ENCODE measurements at places on chromosomes 13 and 19.

GRCh38 chr19:51712461-51713081 is 11.2 kb downstream of the HAS1 start:
- DNase-seq: peak; percentile 62

- DNase-seq: no peak
These were observed 527 bp downstream of the PODNL1 start for GRCh38 chr19:13937479-13938300.

DNA sequence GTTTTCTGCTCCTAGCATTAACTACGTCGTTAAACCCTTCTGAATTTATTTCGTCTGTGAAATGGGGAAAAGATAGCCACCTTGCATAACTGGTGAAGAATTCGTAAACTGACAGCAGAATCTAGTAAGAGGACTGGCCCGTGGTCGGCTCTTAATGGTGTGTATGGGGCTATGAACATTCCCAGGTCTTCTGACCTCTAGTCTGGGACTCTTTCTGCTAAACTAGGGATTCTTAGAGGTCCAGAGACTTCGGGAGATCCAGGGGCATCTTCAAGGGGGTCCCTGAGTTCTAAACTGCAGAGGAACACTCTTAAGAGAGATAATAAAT is 231.1 kb upstream of the SERP2 start:
- no peak for DNase-seq

DNA sequence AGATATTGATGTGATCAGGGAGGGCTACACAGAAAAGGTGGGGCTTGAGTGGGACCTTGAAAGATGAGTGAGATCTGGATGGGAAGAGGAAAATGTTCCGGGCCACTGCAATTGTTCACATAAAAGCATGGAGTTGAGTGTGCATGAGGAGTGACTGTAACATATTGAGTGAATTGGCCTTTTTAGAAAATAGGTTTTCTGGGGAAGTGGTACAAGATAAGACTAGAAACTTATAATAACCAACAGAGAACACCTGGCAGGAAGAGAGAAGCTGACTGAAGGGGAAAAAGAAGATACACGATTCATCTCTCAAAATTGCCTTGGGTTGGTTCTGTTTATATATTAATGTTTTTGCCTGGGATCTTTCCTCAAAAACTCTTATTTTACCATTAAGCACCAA is 32.2 kb downstream of the SLC10A2 start:
- DNase-seq: no peak

DNA sequence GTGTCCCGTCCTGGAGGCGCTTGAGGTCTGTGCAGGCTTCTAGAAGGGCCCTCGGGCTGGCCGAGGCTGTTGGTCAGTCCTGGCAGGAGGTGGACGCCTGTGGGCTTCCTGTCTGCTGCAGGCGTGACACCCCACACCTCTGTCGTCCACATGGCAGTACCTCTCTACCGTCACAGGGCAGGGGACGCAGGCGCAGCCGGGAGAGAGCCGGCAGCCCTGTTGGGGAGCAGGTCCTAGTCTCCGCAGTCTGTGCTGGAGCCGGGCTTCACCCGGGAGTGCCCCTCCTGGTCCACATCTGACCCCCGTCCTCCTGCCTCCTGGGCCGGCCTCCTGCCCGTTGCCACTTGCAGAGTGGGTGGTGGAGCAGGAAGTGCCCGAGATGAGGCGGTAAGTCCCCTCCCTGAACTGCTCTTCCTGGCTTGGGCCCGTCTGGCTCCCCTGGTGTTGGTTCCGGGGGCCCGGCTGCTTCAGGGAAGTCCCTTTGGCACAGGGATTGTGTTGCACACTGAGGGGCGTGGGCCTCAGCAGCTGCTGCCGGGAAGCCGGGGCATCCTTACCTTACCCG is 106.0 kb downstream of the KDM4B start:
- no peak for DNase-seq

Measured in RPMI8226 (cell line).